ENCODE measurements at places on chromosomes 11 and 22.

GRCh38 chr11:77085652-77086051 lies 17.0 kb upstream of the OMP start:
- DNase-seq = peak; percentile 1

DNA sequence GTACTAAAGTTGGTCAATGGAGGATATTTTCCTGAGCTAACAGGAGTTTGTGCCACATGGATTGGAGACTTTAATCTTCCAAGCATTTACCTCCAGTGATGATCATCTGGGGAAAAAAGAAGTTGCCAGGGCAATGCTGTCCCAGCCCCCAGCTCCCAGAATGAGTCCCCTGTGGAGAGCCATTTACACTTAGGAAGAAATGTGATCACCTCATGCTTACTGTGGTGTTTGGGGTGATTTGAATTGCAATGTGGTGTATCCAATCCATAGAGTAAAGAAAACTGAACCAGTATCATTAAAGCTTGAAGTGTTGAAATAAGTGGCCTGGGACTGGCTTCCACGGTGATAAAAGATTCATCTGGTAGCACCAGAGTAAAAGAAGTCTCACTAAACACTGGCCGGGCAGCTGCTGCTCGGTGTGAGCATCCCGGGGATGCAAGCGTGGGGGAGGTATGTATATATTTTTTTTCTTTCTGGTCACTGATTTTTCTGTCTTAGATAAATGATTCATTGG lies 117.2 kb upstream of the NTM start:
- no peak for DNase-seq

- no peak for DNase-seq
Measured at GRCh38 chr22:32996276-32996675, 61.9 kb downstream of the SYN3 start.

DNA sequence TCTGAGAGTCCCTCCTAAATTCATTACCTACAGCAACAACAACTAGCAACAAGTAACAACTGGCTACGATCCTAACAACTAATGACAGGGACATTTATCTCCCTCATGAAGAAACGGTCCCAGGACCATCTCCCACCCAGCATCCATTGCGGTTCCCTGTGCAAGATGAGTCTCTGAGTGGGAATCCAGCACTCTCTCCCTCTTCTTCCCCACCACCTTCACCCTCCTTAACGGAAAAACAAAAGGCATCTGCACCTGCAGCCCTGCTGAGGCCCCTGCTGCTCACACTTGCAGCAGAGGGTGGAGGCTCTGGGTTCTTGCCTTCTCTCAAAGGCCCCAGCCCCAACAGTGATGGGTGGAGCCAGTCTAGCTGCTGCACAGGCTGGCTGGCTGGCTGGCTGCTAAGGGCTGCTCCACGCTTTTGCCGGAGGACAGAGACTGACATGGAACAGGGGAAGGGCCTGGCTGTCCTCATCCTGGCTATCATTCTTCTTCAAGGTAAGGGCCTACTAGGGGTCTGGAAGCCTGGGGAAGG lies at the start of gene CD3G:
CD3G (plus strand) TSS at position 364 of the 535 bp plus-strand sequence; CDS start at position 444, 80 bp downstream.
- no peak for DNase-seq

DNA sequence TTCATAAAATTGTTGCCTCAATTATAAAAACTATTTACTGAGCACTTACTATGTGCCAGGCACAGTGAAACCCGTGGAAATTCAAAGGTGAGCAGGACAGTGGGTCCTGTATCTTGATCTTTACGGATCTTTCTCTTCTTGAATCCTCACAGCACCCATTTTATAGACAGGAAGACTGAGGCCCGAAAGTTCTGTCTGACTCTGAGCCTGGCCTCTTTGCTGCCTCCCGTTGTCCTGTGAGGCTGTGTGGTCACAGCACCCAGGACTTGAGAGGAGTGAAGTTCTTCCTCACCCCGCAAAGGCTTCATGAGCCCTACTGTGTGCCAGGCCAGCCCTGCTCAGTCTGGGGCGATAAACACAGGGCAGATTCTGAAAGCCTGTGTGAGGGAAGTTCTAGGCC lies 13.4 kb upstream of the MN1 start:
- DNase-seq = no peak

DNA sequence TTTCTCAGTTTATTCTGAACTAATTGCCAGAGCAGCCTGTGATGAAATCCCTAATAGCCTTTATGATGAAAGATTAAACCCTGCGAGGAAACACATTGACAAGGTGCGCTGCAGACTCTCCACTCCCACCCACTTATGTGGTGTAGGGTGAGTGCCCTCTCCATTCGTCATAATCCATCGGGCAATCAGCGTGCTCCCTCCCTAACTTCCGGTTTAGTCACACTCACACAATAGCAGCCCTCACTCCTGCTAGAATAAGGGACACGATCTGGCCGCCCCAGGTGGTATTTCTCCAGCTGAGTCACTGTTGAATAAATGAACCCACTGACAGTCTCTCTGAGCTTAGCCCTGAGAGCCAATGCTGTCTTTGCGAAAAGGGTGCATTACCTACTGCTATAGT lies 188.3 kb downstream of the OPCML start:
- no peak for DNase-seq

GRCh38 chr11:57248780-57249383 lies 11.8 kb upstream of the APLNR start:
- no peak for DNase-seq

DNA sequence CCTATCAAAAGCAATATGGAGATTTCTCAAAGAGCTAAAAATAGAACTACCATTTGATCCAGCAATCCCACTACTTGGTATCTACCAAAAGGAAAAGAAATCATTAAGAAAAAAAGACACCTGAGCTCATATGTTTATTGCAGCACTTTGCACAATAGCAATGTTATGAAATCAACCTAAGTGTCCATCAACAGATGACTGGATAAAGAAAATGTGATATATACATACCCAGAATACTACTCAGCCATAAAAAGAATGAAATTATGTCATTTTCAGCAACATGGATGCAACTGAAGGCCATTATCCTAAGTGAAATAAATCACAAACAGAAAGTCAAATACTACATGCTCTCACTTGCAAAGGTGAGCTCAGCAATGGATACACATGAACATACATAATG lies 1565.5 kb upstream of the RAG2 start:
- DNase-seq = no peak

- DNase-seq = no peak
Measured at GRCh38 chr22:19793661-19794310, 33.2 kb downstream of the TBX1 start.

DNA sequence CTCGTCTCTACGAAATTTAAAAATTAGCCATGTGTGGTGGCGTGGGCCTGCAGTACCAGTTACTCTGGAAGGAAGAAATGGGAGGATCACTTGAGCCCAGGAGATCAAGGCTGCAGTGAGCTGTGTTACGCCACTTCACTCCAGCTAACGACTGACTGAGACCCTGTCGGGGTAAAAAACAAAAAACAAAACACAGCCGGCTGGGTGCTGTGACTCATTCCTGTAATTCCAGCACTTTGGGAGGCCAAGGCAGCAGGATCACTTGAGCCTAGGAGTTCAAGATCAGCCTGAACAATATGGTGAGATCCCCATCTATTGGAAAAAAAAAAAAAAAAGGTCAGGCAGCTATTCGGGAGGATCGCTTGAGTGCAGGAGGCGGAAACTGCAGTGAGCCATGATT lies 2.4 kb downstream of the PAFAH1B2 start:
- DNase-seq = no peak

GRCh38 chr22:28021998-28022660 lies 103.1 kb upstream of the PITPNB start:
- peak; percentile 6 for DNase-seq

- no peak for DNase-seq
Measured at GRCh38 chr11:128734103-128734831, 40.4 kb downstream of the FLI1 start.

GRCh38 chr11:119671051-119671450 lies 57.9 kb downstream of the NECTIN1 start:
- no peak for DNase-seq

- DNase-seq = no peak
Measured at GRCh38 chr11:122673701-122674100, 18.2 kb downstream of the UBASH3B start.

Data from pancreas (tissue), 10 donors.